ENCODE measurements at places on chromosomes 3 and 15. TPM values are rescaled to one million over a fixed set of nuclear protein-coding genes. Genes with fewer than 3 reads are reported as not detected.

The HGD gene
- total RNA-seq, result not detected

The CMTM7 gene
- total RNA-seq, result 9.2 TPM

The RTP4 gene
- 2.9 TPM for total RNA-seq

The ERICH6 gene
- 0.35 TPM for total RNA-seq

The FAN1 gene
- 13.0 TPM for total RNA-seq

The STARD5 gene
- total RNA-seq, result 16.8 TPM

The CRABP1 gene
- total RNA-seq, result not detected

The MYEF2 gene
- total RNA-seq, result 2.6 TPM

The LINGO1 gene
- total RNA-seq, result not detected

The ECE2 gene
- total RNA-seq, result not detected

The ITGB5 gene
- 307 TPM for total RNA-seq

The RGMA gene
- under 0.01 TPM for total RNA-seq

The FEZF2 gene
- total RNA-seq, result not detected

The FAM3D gene
- not detected for total RNA-seq

The IL17RE gene
- total RNA-seq, result 5.5 TPM

The CFAP161 gene
- total RNA-seq, result not detected

The TCF12 gene
- 49.1 TPM for total RNA-seq

The LRRC31 gene
- total RNA-seq, result not detected

The HRG gene
- total RNA-seq, result not detected

The SLC9C1 gene
- not detected for total RNA-seq

Measured in myometrial cell (primary cell).